T-helper 1 cell (primary cell): ENCODE measurements at places on chromosomes 16 and 17.

- no peak for DNase-seq
Observed at GRCh38 chr16:49701789-49702494, 154.0 kb downstream of the ZNF423 start.

DNA sequence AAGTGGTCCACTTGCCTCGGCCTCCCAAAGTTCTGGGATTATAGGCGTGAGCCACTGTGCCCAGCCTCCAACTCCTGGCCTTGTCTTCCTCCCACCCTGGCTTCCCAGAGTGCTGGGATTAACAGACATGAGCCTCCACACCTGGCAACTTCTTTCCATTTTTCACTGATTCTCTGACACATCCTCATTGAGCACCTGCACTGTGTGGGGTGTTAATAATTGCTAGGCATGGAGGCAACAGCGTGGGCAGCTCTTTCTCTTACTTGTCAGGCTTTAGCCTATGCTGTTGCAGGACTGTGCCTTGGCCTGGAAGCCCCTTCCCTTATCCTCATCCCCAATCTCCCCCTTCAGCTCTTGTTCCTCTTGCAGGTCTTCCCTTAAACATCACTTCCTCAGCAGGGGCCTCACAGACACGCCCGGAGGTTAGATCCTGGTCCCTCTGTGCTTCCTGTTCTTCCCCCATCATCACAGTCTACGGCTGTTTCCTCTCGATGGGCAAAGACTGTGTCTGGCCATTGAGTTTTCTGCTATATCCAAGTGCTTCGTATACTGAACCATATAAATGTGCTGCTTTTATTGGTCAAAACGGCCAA, 7.9 kb downstream of the QPRT start:
- DNase-seq: no peak

DNA sequence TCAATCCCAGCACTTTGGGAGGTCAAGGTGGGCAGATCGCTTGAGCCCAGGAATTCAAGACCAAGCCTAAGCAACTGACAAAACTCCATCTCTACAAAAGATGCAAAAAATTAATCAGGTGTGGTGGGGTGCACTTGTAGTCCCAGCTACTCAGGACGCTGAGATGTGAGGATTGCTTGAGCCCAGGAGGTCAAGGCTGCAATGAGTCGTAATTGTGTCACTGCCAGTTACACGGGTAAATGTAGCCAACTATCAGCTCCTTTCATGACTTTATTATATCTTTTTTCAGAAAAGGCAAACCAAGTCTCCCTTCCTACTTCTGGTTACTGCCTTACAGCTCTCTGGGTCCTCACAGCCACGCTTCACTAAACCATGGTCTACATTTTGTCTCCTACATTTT, 4.0 kb downstream of the SDF2 start:
- DNase-seq: no peak

DNA sequence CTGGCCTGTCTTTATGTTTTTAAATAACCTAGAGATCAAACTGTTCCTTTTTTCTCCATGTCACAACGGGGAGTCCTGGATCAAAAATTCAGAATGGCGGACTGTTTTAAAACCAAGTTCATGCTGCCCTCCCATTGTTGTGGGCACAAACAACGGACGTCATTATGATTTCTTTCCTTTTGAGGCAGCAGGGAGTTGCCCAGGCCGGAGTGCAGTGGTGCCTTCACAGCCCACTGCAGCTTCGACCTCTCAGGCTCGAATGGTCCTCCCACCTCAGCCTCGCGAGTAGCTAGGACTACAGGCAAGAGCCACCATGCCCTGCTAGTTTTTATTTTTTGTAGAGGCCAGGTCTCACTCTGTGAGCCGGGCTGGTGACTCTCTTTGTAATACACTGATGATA, 26.5 kb downstream of the NDE1 start:
- DNase-seq: no peak
